Articular chondrocyte of knee joint (primary cell): ENCODE measurements at places on chromosomes 6 and 20. TPM values are rescaled to one million over a fixed set of nuclear protein-coding genes. Genes with fewer than 3 reads are reported as not detected.

The EFCAB8 gene
- total RNA-seq, result 0.22 TPM in 1 of 2 replicates, not detected in the other

The BCAS4 gene
- 5.5 and 7.2 TPM in 2 replicates for total RNA-seq

The DYNLT2 gene
- total RNA-seq, result 1.5 and 2.1 TPM in 2 replicates

The ELOVL4 gene
- total RNA-seq, result 12.3 and 13.4 TPM in 2 replicates

The ARMH2 gene
- total RNA-seq, result not detected in 2 replicates

The PDE10A gene
- total RNA-seq, result 0.39 and 2.3 TPM in 2 replicates

The USP49 gene
- 3.5 and 5.1 TPM in 2 replicates for total RNA-seq
